ENCODE measurements at places on chromosomes 13 and 19. TPM values are rescaled to one million over a fixed set of nuclear protein-coding genes. Genes with fewer than 3 reads are reported as not detected.
A peak's percentile ranks its signal among the peaks of the same experiment; 100 is the strongest.

Gene KIR3DL2
- 0.54 TPM for total RNA-seq

Gene SYNGR4
- not detected for total RNA-seq

Gene ZNF534
- total RNA-seq, result not detected

Gene NPAS1
- 0.68 TPM for total RNA-seq

Gene OR7A5
- total RNA-seq, result not detected

- H3K36me3 ChIP-seq, result peaks cover 18% of the 10 kb centered on the region
- peak; percentile 69 for DNase-seq
Observed at GRCh38 chr19:42076380-42076944, 496 bp downstream of the ZNF574 start.

- no peaks in the 10 kb centered on the region for H3K36me3 ChIP-seq
- no peaks in the 10 kb centered on the region for H3K4me1 ChIP-seq
- H3K27me3 ChIP-seq, result no peaks in the 10 kb centered on the region
- no peak overlapping the region for H3K27ac ChIP-seq
- no peak for DNase-seq
- H3K4me3 ChIP-seq, result no peak overlapping the region
Observed at GRCh38 chr13:52706081-52706480, 33.5 kb downstream of the CNMD start.

GRCh38 chr19:55986487-55986886 lies at the start of gene NLRP5:
TSS of gene NLRP5 (plus strand) at chr19:55986775.
- H3K27me3 ChIP-seq, result no peaks in the 10 kb centered on the region
- no peaks in the 10 kb centered on the region for H3K4me1 ChIP-seq
- DNase-seq, result no peak
- H3K4me3 ChIP-seq, result no peak within 1 kb of the TSS
- H3K36me3 ChIP-seq, result no peaks in the 10 kb centered on the region
- H3K27ac ChIP-seq, result no peak within 1 kb of the TSS

- H3K4me3 ChIP-seq, result no peak overlapping the region
- no peak for DNase-seq
- no peak overlapping the region for H3K27ac ChIP-seq
Observed at GRCh38 chr13:18947376-18947977, 234.1 kb downstream of the TUBA3C start.

- H3K27me3 ChIP-seq, result no peaks in the 10 kb centered on the region
- DNase-seq, result no peak
- H3K4me3 ChIP-seq, result no peak overlapping the region
- no peaks in the 10 kb centered on the region for H3K4me1 ChIP-seq
- peaks cover 1% of the 10 kb centered on the region for H3K36me3 ChIP-seq
Observed at GRCh38 chr19:38033658-38034491, 126.9 kb downstream of the SIPA1L3 start.

Gene WASF3
- total RNA-seq, result not detected

DNA sequence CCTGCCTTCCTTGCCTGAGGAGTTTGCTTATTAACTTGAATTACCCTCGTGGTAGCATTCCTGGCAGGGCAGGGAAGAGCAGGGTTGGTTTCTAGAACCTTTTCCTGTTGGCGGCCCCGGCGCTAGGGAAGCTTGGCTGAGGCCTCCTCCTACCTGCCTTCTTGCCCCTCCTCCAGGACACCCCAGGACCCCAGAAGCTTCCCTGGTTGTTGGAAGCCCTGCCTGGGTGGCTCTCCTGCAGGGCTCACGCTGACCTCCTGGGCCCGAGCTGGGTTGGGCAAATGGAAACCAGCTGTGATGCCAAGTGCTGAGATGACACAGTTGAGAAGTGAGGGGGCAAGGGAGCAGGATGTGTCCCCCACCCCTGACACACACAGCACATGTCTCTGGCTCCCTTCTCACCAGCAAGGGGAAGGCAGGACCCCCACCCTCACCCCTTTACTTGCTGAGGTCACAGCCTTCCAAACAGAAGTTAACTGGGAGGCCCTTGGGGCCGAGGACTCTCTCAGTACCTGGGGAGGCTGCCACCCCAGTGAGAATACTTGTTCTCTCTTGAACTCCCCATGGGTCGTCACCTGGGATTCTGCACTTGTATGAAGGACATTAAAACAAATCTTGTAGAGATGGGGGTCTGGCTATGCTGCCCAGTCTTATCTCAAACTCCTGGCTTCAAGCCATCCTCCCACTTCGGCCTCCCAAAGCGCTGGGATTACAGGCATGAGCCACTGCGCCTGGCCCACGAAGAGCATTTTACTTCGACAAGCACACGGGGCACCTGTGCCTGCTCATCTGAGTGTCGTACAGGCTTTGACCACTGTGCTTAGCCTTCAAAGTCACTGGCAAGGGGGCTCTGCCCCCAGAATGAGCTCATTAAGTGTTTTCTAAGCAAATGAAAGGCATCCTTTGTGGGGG lies 10.5 kb downstream of the CEBPA start:
- no peak for DNase-seq
- H3K27me3 ChIP-seq, result peaks cover 39% of the 10 kb centered on the region
- H3K27ac ChIP-seq, result no peak overlapping the region
- peaks cover 3% of the 10 kb centered on the region for H3K36me3 ChIP-seq
- no peak overlapping the region for H3K4me3 ChIP-seq

DNA sequence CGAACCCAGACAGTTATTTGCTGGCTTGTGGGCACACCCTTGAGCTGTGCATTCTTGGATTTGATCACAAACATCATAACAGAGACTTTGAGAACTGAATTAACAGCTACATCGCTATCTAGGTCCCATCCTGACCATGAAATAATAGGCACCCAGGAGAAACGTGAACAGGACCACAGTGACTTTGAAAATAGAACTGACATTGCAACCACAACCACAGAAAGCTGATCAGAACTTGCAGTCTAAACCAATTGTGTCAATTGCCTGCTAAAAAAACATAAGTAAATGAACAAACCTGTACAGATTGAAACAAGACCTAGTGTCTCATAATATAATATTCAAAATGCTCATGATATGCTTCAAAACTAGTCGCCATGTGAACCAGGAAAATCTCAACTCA lies 18.3 kb upstream of the KATNAL1 start:
- peaks cover 2% of the 10 kb centered on the region for H3K36me3 ChIP-seq
- peaks cover 8% of the 10 kb centered on the region for H3K27me3 ChIP-seq
- no peak overlapping the region for H3K27ac ChIP-seq
- peaks cover 14% of the 10 kb centered on the region for H3K4me1 ChIP-seq
- no peak overlapping the region for H3K4me3 ChIP-seq
- no peak for DNase-seq

GRCh38 chr13:93810264-93810663 lies 583.7 kb downstream of the GPC6 start:
- DNase-seq, result no peak
- H3K36me3 ChIP-seq, result no peaks in the 10 kb centered on the region
- no peaks in the 10 kb centered on the region for H3K4me1 ChIP-seq
- H3K27ac ChIP-seq, result no peak overlapping the region
- H3K4me3 ChIP-seq, result no peak overlapping the region
- H3K27me3 ChIP-seq, result peaks cover 13% of the 10 kb centered on the region

DNA sequence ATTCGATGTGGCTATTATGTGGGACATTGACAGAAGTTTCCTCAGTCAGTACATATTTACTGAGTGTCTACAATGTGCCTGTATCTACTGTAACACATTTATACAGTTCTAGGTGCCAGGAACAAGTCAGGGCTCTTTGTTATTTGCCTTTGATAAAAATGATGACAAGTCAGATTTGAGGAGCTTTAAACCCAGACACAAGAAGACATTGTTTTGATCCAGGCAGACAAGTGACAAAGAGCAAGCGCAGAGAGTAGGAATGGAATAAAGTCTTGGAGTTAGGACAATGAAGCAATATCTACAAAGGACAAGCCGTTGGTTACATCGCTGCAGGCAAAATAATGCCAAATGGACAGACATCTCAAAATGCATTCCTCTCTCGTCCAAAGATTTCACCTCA lies 70.1 kb downstream of the ITGBL1 start:
- H3K4me1 ChIP-seq, result peaks cover 25% of the 10 kb centered on the region
- no peak for DNase-seq
- peaks cover 3% of the 10 kb centered on the region for H3K27me3 ChIP-seq
- peaks cover 16% of the 10 kb centered on the region for H3K36me3 ChIP-seq
- no peak overlapping the region for H3K27ac ChIP-seq

GRCh38 chr19:50328224-50328872 lies 829 bp downstream of the KCNC3 start:
- DNase-seq, result no peak
- H3K4me1 ChIP-seq, result peaks cover 50% of the 10 kb centered on the region
- H3K36me3 ChIP-seq, result peaks cover 8% of the 10 kb centered on the region

GRCh38 chr13:99335603-99336002 lies 28.4 kb upstream of the GPR183 start:
- H3K36me3 ChIP-seq, result peaks cover 40% of the 10 kb centered on the region
- H3K27ac ChIP-seq, result no peak overlapping the region
- no peaks in the 10 kb centered on the region for H3K27me3 ChIP-seq

Gene ZNF221
- 2.1 TPM for total RNA-seq

- H3K4me1 ChIP-seq, result no peaks in the 10 kb centered on the region
- no peaks in the 10 kb centered on the region for H3K36me3 ChIP-seq
- H3K27me3 ChIP-seq, result no peaks in the 10 kb centered on the region
- H3K27ac ChIP-seq, result no peak overlapping the region
Observed at GRCh38 chr13:103157016-103157415, 90.8 kb upstream of the SLC10A2 start.

Gene LRG1
- 0.32 TPM for total RNA-seq

Gene CFD
- 1.5 TPM for total RNA-seq

Gene COL4A2
- total RNA-seq, result not detected

DNA sequence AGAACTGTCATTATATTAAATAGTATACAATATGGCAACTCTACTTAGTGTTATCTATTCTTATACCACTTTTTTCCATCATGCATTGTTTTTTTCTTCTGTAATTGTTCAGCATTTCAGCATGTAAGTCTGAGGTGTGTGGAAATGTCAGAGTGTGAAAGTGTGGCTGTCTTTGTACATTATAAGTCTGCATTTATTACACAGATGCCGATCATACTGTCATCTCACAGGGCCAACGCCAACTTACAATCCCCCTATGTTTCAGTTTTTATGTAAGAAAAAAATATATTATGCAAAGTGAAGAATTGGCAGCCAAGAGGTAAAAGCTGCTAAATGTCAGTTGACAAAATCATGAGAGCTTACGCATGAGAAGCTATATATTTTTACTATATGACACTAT lies 42.9 kb upstream of the PCDH17 start:
- no peaks in the 10 kb centered on the region for H3K27me3 ChIP-seq
- no peak overlapping the region for H3K4me3 ChIP-seq
- H3K4me1 ChIP-seq, result no peaks in the 10 kb centered on the region
- H3K36me3 ChIP-seq, result no peaks in the 10 kb centered on the region

DNA sequence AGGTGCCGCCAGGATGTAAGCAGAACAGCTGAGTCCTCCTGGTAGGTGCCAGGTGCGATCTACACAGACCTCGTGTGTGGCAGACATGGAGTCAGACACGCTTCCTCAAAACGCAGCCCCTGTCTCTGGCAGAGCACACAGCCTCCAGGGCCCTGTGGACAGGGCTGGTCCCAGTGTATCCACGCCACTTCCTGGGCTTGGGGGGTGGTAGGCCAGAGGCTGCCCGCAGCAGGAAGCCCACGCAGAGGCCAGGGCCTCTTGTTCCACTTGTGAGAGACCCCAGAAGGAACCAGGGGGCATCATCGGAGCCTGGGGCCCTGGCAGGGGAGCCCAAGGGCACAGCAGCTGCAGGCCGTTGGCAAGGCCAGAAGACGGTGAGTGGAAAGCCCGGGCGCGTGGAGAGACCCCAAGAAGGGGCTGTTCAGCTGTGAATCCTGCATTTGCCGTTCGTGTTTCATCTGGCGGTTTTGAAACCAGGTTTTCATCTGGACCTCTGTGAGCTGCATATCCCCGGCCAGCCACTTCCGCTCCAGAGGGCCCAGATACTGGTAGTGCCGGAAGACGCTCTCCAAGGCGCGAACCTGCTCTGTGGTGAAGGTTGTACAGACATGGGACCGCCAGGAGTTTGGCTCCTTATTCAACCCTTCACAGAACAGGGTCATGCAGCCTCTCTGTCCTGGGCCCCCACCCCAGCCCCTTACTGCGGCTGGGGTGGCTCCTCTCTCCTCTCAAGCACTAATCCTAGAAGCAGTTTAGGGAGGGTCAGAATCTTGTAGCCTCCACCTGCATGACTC lies 25.1 kb upstream of the SLITRK1 start:
- no peak overlapping the region for H3K27ac ChIP-seq
- no peaks in the 10 kb centered on the region for H3K36me3 ChIP-seq
- no peak overlapping the region for H3K4me3 ChIP-seq
- H3K27me3 ChIP-seq, result no peaks in the 10 kb centered on the region

- H3K27me3 ChIP-seq, result peaks cover 18% of the 10 kb centered on the region
- no peaks in the 10 kb centered on the region for H3K36me3 ChIP-seq
- H3K4me3 ChIP-seq, result no peak overlapping the region
- no peak overlapping the region for H3K27ac ChIP-seq
- no peak for DNase-seq
Observed at GRCh38 chr13:26425443-26426358, 131.8 kb upstream of the WASF3 start.

- DNase-seq, result no peak
- H3K36me3 ChIP-seq, result peaks cover 3% of the 10 kb centered on the region
- no peak overlapping the region for H3K4me3 ChIP-seq
- H3K27ac ChIP-seq, result no peak overlapping the region
- peaks cover 4% of the 10 kb centered on the region for H3K27me3 ChIP-seq
- H3K4me1 ChIP-seq, result peaks cover 14% of the 10 kb centered on the region
Observed at GRCh38 chr13:25879466-25879865, 172.3 kb downstream of the SHISA2 start.

- H3K4me1 ChIP-seq, result peaks cover 36% of the 10 kb centered on the region
- no peaks in the 10 kb centered on the region for H3K27me3 ChIP-seq
- H3K36me3 ChIP-seq, result peaks cover 32% of the 10 kb centered on the region
Observed at GRCh38 chr19:49085868-49086232, 599 bp downstream of the SNRNP70 start.

Gene MATK
- 30.8 TPM for total RNA-seq

GRCh38 chr19:39498798-39499642 lies at the start of gene DLL3:
TSS of gene DLL3 (plus strand) at chr19:39498947. CDS start at chr19:39498975, 28 bp downstream.
- H3K4me1 ChIP-seq, result peaks cover 18% of the 10 kb centered on the region
- peak within 1 kb of the TSS; percentile 34 for H3K4me3 ChIP-seq
- peaks cover 59% of the 10 kb centered on the region for H3K27me3 ChIP-seq
- no peaks in the 10 kb centered on the region for H3K36me3 ChIP-seq
- no peak within 1 kb of the TSS for H3K27ac ChIP-seq

GRCh38 chr13:71864986-71865873 lies 1.8 kb downstream of the DACH1 start:
- H3K27me3 ChIP-seq, result peaks cover 58% of the 10 kb centered on the region
- DNase-seq, result no peak
- H3K4me1 ChIP-seq, result peaks cover 18% of the 10 kb centered on the region
- H3K4me3 ChIP-seq, result peak overlapping the region; percentile 53
- no peak overlapping the region for H3K27ac ChIP-seq

DNA sequence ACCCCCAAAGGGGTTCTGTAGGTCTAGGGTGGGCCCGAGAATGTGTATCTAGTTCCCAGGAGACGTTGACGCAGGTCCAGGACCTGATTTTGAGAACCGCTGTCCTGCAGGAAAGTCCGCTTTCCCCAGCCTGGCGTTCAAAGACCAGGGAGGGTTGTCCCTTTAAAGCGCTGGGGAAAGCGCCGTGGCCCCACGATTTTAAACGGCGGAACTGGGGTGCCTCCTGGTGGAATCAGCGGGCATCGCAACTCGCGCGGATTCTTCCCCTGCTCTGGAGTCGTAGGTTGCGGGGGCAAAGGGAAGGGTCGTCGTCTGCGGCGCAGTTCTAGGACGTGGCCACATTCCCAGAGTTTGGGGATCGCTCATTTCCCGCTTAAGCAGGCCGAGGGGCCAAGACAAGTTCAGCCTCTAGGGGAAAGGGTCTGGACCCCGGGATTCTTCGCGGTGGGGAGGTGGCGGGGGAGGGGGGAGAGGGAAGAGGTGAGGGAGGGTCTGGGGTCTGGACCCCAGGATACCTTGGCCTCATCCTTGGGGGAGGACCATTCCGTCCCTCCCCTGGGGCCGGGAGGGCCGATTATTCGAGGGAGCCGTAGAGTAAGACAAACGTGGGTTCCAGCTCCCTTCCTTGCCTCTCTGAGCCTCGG lies 7.7 kb downstream of the PNMA8B start:
- peak; percentile 77 for DNase-seq
- no peaks in the 10 kb centered on the region for H3K4me1 ChIP-seq
- H3K4me3 ChIP-seq, result no peak overlapping the region
- no peak overlapping the region for H3K27ac ChIP-seq
- no peaks in the 10 kb centered on the region for H3K36me3 ChIP-seq

Gene GPC5
- not detected for total RNA-seq

Gene C19orf38
- total RNA-seq, result 1.7 TPM

Measured in activated CD8-positive, alpha-beta memory T cell treated with anti-CD3 and anti-CD28 coated beads, Interleukin-2, amount 10 ng/mL, durations not matched to agents 7 days and 5 days (primary cell).